NCI-H187 (cell line): ENCODE measurements at places on chromosomes 2 and 18.

DNA sequence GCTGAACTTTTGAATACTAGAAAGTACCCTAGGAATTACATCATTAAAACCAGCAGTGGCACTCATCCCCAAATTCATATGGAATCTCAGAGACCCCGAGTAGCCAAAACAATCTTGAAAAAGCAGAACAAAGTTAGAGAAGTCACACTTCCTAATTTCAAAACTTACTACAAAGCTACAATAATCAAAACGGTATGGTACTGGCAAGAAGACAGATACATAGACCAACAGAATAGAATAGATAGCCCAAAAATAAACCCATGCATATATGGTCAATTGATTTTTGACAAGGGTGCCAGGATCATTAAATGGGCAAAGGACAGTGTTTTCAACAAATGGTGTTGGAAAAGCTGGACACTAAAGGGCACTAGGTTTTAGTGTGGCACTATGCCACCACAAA lies 176.0 kb upstream of the NDUFV2 start:
- DNase-seq: no peak

GRCh38 chr2:155574941-155575340 lies 757.6 kb downstream of the NR4A2 start:
- no peak for DNase-seq

DNA sequence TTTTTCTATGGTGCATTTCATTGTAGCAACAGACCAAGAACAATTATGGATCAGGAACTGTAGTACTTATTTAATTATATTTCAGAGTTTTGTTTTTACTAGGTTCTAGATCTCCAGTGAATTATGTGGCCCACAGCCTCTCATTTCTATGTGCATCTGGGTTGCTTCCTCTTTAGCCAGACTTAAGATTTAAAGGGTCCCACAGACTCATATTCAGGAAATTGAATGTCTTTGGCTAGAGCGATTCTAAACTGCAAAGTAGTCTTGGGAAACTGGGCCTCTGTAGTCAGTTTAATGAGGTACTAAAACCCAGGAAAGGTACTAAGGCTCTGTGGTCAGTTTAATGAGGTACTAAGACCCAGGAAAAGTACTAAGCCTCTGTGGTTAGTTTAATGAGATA lies 94.4 kb downstream of the LYPD6B start:
- no peak for DNase-seq

- no peak for DNase-seq
Measured at GRCh38 chr18:12652861-12653401, 5.0 kb downstream of the SPIRE1 start.

GRCh38 chr2:208334230-208334629 lies 68.2 kb downstream of the PIKFYVE start:
- no peak for DNase-seq

GRCh38 chr2:120589771-120590608 lies 145.7 kb upstream of the GLI2 start:
- no peak for DNase-seq

DNA sequence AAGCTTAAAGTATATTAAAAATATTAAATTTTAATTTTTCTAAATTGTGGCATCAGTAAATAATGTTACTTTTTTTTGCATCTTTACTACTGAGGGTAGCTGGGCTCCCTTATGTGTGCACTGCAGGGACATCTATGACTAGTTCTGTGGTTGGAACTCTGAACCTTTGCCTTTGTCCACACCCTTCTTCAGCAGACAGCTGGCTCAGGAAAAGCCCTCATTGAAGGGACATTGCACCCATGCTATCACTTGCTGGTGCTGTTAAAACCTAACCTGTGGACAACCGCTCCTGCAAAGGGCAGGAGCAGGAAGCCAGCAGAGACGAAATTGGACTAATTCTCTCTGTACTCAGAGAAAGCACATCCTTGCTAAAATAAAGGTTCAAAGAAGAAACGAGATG lies 30.1 kb downstream of the MOCOS start:
- DNase-seq: no peak

DNA sequence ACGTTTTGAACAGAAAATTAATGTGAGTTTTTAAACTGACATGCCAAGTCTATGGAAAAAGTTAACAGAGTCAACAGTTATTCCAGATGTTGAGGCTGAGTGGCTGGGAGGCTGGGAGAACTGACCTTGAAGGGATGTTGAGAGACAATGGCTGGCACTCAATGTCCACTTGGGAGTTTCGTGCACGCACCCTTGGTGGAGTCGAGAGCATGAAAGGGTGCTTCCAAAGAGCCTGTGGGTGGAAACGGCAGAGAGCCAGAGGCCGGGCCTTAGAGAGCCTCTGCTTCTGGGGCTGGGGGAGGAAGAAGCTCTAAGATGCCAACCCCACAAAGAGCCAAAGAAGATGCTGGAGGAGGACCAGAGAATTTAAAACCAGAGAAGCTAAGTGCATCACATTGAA lies 63.4 kb upstream of the L3MBTL4 start:
- DNase-seq: no peak

GRCh38 chr18:49865401-49865800 lies 52.1 kb upstream of the ACAA2 start:
- no peak for DNase-seq

GRCh38 chr2:225276207-225276606 lies 123.3 kb upstream of the NYAP2 start:
- DNase-seq: no peak

DNA sequence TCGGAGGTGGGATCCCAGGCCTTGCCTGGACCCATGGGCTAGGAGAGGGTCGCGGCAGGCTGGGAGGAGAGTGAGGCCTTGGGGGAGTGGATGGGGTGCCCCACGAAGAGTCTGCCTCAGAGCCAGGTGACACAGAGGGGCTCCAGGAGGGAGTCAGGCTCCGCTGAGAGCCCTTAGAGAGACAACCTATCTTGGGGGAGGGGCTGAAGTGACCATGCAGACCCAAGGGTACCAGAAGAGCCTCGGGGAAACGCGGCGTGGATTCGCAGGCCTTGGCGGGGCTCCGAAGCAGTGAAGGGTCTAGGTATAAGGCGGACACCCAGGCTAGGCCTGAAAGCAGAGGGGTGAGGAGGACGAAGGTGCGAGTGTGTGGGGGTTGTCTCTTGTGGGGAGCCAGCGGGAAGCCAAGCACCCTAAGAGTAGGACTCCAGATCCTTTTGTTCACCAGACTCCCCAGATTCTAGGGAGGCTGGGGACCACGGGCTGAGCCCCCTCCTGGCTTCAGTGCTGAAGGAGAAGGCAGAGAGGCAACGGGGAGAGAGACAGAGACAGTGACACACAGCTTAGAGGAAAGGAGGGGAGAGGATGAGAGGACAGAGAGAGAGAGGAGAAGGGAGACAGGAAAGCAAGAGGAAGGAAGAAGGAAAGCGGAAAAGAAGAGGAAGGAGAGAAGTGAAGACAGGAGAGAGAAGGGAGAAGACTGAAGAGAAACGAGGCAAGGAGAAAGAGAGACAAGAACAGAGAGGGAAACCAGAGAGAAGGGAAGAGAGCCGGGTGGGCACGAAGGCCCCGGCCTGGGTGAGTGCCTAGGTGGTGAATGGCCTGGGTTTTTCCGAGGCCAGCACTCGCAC lies 1.1 kb upstream of the HOXD11 start:
- DNase-seq: no peak

DNA sequence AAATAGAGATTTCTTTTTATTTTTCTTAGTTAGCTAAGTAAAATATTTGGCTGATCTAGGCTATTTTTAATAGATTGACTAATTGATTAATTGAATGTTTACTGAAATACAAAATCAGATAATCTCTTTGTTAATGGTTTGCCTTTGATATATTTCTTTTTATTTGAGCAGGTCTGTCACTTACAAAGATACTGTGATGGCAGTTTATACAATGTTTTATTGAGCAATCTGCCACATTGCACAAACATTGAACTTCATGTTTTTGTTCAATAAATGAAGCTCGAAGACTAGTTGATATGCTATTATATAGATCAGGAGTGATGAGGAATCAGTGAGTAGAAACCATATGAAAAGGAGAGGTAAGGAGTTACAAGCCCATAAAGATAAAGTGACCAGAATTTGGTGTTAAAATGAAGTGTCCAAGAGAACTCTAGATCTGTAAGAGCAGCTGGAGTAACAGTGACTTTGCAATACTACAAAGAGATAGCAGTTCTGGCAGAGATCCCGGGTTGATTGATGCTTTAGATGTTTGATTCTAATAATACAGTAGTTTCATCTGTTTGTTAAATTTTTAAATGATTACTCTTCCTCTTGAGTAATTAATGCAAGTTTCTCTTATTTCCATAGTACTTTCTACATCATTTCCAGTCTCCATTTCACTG lies 574.2 kb downstream of the CCDC85A start:
- DNase-seq: no peak

DNA sequence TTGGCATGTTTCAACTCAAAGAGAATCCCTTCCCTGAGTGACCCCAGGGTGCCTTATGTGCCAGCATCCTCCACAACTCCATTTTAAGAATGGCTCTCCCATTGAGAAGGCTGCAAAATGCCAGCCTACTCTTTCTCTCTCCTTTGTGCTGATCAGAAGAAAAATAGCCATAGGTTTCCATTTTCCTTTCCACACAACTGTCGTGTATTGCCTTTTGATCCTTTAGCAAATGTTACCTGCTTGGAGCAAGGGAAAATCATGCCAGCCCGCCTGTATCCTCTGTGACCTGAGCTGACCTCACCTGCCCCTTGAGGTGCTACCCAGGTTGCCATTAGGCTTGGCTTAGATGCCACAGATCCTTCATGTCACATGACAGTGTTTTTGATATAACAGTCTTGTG lies 38.8 kb downstream of the DPYSL5 start:
- no peak for DNase-seq

DNA sequence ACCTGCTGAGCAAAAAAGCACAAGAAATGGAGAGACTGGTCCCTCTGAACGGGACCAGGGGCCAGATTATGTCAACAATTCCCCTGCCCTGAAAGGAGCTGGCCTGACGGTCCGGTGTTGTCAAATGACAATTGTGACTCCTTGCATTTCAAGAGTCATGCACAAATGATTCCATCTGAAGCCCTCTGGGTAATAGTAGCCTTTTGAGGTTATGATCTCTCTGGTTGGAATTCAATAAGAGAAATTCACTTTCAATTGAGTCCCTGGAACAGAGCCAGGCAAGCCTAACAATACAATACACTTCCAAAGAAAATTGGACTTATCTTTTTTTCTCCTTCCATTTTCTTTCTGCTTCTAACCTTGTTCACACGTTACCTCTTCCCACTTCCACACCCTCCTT lies 116.9 kb downstream of the C1D start:
- DNase-seq: no peak

- no peak for DNase-seq
Measured at GRCh38 chr18:47254341-47254939, 3.0 kb upstream of the SKOR2 start.

- DNase-seq: no peak
Measured at GRCh38 chr2:29290293-29291047, 175.3 kb downstream of the CLIP4 start.

DNA sequence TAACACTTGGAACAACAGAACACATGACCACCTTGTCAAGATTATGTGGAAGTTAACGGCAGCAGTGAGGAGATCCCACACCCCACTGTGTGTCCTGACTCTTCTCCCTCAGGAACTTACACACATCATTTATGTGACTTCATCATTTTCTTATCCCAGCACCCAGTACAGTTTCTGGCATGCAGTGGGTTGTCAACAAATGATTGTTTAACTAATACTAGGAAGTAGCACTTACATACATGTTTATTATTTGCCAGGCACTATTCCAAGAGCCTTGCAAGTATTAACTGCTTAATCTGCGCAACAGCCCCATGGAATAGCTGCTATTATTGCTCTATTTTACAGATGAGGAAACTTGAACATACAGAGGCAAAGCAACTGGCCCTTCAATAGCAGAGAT lies 391.5 kb downstream of the TXNL1 start:
- no peak for DNase-seq

DNA sequence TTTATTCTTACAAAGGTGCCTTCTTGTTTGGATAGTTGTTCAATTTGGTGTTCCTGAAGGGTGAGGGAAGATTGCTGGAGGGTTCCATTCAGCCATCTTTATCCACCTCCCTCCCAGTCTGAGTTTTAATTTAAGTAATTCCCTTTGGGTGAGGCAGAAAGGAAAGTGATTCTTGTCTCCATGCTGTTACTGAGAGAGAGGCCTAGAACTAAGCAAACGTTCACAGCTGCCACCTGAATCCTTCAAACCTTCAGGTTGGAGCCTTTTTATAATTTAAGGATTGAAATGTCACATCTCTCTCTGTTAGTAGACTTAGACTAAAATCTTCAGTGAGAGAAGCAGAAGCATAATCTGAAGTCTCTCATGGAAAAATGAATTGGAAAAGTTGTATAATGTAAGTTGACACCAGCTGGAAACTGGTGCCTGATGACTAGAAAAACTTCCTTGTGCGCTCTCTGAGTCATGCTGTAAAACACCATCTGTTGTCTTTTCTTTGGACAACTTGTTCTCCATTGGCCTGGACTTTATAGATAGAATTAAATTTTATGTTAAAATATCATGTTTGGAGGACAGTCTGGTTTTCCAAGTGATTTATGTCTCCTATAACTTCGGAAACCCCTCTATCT lies 14.6 kb downstream of the STRADB start:
- no peak for DNase-seq

GRCh38 chr2:236557306-236558030 lies 12.2 kb upstream of the ACKR3 start:
- no peak for DNase-seq

GRCh38 chr2:162159446-162159845 lies 7.4 kb upstream of the GCG start:
- DNase-seq: no peak
